ENCODE measurements at places on chromosomes 11 and 22.

DNA sequence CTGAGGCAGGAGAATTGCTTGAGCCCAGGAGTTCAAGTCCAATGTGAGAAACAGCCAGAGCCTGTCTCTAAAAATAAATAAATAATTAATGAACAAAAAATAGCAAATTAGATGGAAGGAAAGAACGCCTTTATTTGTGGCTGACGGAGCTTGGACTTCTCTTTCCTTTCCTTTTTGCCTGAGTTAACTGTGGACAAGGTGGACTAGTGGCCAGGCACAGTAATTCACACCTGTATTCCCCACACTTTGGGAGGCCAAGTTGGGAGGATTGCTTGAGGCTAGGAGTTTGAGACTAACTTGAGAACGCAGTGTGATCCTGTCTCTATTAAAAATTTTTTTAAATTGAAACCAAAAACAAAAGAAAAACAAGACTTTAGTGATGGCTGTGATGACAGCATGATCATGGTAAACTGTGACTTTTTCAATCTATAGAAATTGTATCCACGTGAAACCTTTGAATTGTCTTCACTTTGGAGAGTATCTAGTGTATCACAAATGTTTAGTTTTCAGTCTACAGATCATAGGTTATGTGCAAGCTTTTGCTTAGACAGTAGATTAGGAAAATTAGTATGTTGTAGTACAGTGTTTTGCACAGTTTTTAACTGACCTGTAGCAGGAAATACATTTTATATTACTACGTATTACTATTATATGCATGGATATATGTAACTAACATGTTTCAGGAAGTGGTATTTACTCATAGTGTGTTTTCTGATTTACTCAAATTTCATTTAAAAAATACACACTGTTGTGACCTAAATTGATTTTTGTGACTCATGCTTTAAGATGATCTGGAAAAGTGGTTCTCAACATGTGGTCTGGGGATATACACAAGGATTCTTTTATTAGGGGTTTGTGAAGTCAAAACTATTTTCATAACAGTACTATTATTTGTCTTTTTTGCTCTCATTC is 42.1 kb downstream of the KDM2A start:
- no peak for DNase-seq

DNA sequence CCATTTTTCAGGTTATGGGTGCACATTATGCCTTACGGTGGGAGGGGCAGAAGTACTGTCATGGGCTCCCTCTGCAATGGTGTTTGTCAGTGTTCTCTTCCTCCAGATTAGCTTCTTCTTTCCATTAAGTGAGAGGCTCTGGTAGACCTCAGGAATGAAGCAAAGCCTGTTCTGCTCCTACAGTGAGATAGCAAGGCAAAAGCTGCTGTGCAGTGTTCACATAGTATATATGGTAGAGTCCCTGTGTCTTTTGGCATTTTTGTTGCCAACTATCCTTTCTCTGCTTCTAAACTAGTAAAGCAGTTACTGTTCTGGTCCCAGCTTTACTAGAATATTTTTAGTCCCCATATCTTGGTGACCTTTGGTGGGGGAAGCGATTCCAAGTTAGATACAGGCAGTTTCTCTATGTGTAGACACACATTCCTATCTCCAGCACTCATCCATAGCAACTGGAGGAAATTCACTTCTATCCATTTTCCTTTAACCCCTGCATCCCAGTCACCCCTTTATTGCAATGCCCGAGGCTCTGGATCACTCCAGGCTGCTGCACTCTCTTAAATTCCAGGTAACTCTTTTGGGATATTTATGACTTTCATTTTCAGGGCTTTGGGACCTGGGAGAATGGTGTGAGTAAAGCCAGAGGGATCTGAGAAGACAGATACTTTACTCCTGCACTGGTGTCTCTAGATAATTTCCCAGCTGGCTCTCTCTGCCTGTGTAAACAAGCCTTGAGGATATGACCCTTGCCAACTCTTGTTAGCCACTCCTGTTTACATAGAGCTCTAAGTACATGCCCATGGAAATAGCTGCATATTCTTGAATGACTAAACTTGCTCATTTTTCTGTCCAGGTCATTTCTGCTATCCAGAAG is 3.9 kb upstream of the TRIM34 start:
- no peak for DNase-seq

GRCh38 chr22:38163844-38164550 is 17.6 kb downstream of the PLA2G6 start:
- no peak for DNase-seq

- DNase-seq, result no peak
These were observed 185.5 kb downstream of the MN1 start for GRCh38 chr22:27616033-27616432.

GRCh38 chr22:36117053-36117554 is 43.5 kb downstream of the APOL3 start:
- no peak for DNase-seq

GRCh38 chr11:94494126-94494680 is 419 bp downstream of the ANKRD49 start:
- DNase-seq, result no peak

- DNase-seq, result no peak
These were observed 3.1 kb downstream of the MRGPRX1 start for GRCh38 chr11:18936002-18936673.

- DNase-seq, result no peak
These were observed at the start of gene POU2AF3 for GRCh38 chr11:111298413-111299100. Gene POU2AF3 (plus strand): TSS chr11:111298546. CDS start chr11:111298582, 36 bp downstream.

DNA sequence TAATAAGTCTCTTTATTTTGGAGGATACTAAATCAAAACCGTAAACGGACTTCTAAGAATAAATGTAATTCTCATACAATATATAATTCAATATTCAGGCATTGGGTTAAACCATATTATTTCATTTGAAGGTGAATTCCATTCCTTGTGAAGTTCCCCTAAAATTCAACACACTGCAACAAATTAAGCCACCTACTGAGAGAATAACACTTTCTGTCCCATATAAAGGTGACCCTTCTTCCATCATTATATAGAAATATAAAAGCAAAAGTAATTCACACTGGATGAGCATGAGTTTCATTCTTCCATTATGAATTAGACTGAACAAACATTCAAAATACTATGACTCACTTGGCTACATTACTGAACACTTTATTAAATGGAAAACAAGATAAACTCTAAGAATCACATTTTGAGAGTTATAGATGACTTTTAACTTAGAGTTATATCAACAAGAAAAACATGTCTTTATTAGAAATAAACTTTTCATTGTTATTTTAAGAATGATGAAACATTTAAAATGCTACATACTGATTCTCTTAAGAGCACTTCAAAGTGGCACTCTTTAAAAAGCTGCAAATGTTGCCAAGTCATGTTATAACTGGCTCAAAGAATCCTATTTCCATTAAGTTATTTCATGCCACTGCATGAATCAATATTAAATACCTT is 2.8 kb downstream of the SESN3 start:
- peak; percentile 49 for DNase-seq

DNA sequence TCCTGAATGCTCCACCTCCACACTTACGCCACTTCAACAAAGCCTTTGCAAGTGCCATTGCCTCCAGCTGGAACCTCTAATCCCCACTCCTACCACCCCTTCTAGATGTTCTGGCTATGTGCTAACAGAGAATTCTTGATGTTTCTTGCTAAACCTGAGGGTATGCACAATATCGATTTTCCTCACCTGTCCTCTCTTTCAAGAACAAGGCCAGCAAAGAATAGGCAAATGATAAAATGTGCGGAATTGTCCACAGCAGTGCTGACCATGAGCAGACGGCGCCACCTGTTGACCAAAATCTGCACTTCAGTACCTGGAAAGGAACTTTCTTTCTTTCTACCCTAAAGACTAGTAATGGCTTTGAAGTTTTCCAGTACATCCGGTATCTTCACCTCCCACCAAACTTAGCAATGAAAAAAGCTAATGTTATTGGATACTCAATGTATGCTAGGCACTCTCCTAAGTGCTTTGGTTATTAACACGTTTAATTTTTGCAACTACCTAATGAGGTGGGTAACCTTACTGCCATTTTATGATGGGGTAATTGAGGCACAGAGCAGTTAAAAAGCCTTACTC is 3.4 kb downstream of the TIMM10 start:
- DNase-seq, result peak; percentile 82

DNA sequence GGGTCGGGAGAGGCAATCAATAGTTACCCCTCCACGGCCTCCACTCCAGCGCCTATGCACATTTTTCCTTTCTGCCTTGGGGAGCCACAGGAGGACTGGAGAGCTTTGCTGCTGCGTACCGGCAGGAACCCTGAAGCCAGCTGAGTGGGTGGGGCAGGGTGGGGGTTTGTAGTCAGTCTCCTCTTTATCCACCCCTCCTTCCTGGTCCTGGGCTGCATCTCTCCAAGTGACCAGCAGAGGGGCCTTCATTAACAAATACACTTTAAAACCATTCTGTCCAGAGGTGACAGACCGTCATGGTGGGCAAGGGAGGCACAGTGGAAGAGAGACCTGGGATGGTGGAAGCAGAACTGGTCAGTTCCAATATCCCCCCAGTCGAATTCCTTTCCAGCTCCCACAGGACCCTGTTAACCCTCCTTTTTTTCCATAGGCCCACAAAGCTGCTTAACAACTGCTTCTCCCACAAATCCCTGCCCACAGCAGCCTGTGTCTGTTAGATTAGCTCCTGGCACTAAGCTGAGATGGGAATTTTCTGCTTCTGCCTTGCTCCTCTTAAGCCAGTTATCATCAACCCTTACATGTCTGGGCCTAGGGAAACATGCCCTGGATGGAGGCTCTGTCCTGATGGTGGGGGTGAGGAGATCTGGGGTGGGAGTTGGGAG is 3.9 kb upstream of the ABCG4 start:
- peak; percentile 60 for DNase-seq

GRCh38 chr11:110951037-110951949 is 239.1 kb upstream of the ARHGAP20 start:
- DNase-seq, result no peak

GRCh38 chr22:44881624-44882023 is 128.2 kb downstream of the PHF21B start:
- DNase-seq, result no peak
